ENCODE measurements at places on chromosomes 2 and 18.
A peak's percentile ranks its signal among the peaks of the same experiment; 100 is the strongest.

- no peak for DNase-seq
Measured at GRCh38 chr2:38649176-38649728, 16.7 kb upstream of the GALM start.

DNA sequence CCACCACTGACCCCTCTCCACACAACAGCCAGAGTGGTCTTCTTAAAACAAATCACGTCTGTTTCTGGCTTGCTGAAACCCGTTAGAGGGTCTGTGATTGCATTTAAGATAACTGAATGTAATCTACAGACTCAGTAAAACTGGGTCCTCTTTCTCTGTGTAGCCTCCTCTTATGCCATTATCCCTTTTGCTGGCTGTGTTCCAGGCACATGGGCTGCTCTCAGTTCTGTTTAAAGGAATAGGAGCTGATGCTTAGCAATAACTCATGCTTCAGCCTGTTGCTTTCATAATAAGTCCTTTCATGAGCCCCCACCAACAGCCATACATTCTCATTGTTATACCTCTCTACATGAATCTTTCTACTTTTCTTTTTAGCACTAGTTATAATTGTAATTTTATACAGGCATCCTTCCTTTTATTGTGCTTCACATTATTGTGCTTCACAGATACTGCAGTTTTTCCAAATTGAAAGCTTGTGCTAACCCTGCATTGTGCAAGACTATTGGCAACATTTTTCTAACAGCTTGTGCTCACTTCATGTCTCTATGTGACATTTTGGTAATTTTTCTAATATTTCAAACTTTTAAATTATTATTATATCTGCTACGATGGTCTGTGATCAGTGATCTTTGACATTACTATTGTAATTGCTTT, 782.6 kb downstream of the MBD2 start:
- DNase-seq: no peak

GRCh38 chr2:8643996-8644356, 37.9 kb upstream of the ID2 start:
- DNase-seq: no peak

- DNase-seq: peak; percentile 15
Measured at GRCh38 chr18:24543795-24544498, 83.5 kb downstream of the HRH4 start.

DNA sequence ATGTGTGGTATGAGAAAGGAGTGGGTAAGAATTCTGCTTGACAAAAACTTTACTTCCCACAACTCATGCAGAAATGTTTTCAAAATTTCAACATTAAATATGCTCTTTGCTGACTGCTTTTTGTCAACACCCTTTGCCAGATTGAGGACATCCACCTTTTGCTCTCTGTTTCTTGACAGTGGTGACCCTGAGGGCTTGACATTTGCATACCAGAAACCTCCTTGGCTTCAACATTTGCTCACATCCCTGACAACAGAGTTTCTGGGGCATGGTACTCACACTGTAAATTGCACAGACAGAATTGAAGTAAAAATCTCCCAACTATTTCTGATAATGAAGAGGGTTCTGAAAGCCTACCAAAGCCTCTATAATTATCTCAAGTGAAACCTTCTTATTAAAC, 95.7 kb downstream of the RND3 start:
- DNase-seq: no peak

DNA sequence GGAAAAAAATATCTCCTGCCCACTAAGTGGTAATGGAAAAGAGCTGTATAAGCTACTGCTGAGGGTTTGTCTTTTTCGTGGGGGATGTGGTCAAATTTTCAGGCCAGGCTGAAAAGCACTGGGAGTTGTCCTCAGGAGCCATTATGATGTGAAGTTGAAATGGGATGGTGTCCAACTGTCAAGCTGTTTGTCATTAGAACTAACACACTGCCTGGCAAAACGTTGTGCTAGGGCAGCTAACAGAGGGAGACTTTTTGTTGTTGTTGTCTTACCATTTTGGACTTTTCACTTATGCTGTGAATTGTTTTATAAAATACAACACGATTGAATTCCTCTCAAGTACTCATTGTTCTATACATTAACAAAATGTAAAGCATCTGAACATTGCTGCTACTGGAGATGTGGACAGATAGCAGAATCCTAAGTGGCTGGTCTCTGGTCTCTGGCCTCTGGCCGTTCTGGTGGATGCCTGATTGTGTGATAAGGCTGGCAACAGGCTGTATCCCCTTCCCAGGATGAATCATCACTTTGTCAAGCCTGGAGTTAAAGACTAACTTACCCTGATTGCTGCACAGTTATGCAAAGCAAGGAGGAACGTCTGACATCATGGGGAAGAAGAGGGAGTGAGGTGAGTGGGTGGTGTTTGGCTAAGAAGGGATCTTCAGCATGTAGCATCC, 2.3 kb downstream of the MYO1B start:
- DNase-seq: peak; percentile 98

GRCh38 chr2:231894566-231895380, 31.4 kb downstream of the NPPC start:
- no peak for DNase-seq

GRCh38 chr2:1683297-1683696, 61.0 kb downstream of the PXDN start:
- no peak for DNase-seq

DNA sequence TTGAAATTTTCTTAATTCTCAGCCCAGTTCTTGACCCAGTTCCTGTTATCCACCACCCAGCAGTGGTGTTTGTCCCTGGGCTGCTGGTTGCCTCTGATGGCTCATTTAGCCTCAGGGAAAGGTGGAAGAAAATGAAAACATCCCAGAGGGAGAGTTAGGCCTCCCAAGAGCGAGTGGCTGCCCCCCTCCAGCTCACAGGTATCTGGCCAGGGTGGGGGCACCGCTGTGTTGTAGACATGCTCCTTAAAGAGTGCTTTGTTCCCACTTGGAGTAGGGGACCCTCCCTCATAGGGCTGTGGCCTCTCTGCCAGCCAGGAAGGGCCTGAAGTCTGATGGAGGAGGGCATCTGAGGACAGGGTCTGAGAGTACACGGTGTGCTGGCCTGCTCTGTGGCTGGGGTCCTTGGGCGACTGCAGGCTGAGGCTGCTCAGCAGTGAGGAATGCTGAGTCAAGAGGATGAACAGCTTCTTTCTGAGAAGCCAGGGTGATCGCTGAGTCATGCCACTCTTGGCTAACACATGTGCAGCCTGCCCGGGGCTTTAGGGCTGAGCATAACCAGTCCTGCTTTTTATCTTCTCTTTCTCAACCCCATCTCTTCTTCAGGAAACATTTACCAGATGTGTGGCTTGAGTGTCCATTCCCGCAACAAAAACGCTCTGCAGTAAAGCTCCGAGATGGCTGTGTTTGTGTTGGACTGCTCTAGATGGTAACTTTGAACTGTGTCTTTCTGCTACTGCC, 72.3 kb downstream of the IL1R2 start:
- peak; percentile 97 for DNase-seq

- DNase-seq: no peak
Measured at GRCh38 chr2:224135881-224136280, 96.8 kb upstream of the SERPINE2 start.

- DNase-seq: no peak
Measured at GRCh38 chr2:202187570-202187969, 50.8 kb downstream of the SUMO1 start.

- no peak for DNase-seq
Measured at GRCh38 chr2:10056439-10056838, 13.1 kb downstream of the KLF11 start.

DNA sequence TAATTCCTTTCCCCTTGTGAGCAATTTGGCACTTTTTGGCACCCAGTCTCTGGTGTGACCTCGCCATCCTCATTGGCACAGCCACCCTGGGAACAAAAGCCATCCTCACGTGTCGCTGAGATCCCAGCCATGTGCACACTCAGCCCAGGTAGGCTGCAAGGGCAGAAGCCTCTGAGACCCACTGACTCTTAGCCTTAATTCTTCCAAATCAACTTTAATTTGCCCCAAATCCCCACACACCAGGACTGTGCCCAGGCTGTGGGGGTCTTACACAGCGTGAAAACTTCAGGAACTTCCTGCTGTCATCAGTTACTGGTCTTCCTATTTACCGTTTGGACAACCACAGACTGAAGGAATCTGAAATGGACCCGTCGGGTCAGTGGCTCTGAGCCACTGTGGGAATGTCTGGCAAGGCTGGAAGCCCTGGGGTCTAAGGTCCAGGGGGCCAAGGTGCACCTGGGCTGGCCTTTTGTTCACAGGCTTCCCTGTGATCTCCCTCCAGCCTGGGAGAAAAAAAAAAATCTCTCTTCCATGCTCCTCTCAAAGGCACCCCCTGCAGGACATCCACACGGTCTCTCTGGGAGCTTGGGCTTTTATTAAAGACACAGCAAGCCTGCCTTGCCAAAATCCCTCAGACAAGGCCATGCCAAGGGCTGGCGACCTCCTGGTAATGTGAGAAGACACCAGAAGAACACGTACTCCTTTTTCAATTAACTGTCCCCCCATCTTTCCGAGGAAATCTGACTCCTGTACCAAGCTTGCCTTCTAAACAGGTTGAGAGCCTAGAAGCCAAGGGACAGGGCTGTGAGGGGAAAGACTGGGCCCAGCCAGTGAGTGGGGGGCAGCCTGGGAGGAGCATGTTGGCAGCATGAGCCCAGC, 42.1 kb upstream of the LAPTM4A start:
- peak; percentile 81 for DNase-seq

- no peak for DNase-seq
Measured at GRCh38 chr2:2942906-2943305, 434.7 kb downstream of the EIPR1 start.

DNA sequence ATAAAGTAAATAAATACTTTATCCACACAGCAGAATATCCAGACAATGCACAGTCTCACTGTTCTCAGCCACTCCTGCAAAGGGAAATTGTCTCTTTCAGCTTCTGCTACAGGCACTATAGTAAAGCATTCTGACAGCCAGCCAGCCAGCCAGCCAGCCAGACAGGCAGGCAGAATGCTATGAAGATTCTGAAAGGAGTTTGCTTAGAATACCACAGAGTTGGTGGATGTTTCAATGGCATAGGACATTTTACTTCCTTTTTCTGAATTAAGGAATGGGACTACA, 116.1 kb upstream of the CYP26B1 start:
- DNase-seq: no peak

GRCh38 chr18:78753240-78753639, 226.4 kb upstream of the SALL3 start:
- no peak for DNase-seq

DNA sequence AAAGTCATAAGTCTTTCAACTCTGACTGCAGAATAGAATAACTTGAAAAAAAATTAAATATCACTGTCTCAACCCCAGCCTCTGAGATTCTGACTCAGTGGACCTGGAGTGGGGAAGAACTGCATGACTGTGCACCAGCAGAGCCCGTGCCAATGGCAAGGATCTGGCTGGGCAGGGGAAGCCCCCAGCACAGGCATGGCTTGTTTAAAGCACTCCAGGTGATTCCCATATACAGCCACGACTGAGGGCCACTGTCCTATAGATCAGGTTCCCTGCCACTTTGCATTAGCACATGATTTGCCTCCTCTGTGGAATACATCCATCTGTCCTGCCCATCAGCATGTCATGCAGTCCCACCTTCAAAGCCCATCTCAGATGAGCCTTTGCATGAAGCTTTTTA, 45.9 kb upstream of the NCK2 start:
- DNase-seq: no peak

GRCh38 chr2:42844366-42844765, 52.0 kb upstream of the HAAO start:
- no peak for DNase-seq

DNA sequence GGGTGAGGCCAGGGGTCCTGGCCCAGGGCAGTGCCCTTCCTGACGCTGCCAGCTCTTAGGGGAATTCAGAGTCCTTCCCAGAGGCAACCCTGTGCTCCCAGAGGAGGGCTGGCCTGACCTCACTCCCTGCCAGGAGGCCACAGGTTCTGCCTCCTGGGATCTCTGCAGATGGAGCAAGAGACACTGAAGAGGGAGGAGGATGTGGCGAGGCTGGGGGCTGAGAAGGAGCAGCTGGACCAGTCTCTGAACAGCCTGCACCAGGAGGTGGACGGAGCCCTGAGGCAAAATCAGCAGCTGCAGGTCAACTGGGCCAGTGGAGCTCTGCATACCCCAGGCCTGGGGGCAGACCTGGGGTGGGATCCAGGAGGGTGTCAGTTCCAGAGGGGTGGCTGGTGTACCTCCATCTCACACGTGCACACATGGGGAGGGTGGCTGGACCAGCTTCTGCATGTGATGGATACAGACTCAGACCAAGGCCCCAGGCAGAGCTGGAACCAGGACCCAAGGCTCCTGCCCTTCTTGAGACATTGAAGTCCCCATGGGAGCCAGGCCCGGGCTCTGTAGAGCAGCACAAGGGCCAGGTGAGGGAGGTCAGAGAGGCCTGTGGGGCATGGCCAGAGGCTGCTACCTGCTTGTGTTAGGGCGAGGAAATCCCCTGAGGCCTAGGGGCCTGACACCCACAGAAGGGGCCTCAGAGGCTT, 9.7 kb upstream of the SNED1 start:
- DNase-seq: no peak

DNA sequence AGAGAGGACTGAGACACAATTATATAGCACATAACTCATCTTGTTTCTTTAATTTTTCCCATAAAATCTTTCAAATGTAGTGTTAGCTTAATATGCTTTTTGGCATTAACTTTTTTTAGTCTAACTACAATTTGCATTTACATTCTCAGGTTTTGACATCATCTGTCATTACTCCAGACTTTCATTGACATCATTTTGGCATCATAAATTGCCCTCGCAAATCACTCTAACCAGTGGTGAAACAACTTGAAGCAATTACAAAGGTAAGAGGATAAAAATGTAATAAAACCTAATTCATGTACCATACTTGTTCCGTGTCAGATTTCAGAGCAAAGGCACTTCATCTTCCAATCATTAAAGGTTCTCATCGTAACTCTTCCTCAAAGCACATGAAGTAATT, 41.4 kb downstream of the RFX8 start:
- DNase-seq: no peak
